Ascending aorta (tissue), 2 donors: ENCODE measurements at places on chromosomes 5 and 9. TPM values are rescaled to one million over a fixed set of nuclear protein-coding genes. Genes with fewer than 3 reads are reported as not detected.

DNA sequence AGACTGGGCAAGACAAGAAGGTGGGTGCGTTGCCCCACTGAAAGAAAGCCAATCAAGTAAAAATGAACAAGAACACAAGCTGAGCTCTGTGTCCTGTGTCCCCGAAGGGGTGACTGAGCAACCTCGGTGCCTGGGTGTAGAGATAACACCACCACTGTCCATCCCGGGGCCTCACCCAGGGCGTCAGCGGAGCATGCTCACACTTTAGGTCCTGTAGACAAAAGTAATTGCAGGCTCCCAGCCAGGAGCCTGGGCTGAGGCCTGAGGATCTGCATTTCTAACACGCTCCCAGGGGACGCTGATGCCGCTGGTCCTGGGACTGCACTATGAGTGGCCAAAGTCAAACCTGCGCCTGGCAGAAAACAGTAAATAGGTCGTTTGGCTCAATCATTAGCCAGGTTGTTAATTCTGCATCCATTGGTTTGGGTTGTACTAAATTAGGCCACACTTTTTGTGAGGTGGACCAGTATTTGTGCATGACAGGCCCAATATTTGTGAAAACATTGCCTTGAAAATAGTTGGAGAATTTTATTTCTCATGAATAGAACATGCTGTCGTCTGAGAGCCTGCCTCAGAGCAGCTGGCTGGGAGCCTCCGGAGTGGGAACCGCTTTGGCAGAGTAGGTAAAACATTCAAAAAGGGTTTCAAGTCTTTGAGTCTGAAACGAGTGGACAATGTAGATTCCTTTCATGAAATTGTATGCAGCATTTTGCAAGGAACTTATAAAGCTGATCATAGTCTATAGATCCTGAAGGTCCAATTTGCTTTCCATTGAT, 38.3 kb downstream of the ANKRD33B start:
- DNase-seq: no peak
- no peaks in the 10 kb centered on the region for H3K27me3 ChIP-seq
- H3K27ac ChIP-seq: peak overlapping the region; percentile 72
- no peaks in the 10 kb centered on the region for H3K36me3 ChIP-seq
- peaks cover 2% of the 10 kb centered on the region for H3K4me1 ChIP-seq

GRCh38 chr5:169296419-169297143, 4.4 kb downstream of the SLIT3 start:
- DNase-seq: no peak
- no peaks in the 10 kb centered on the region for H3K36me3 ChIP-seq
- no peak overlapping the region for H3K4me3 ChIP-seq
- no peaks in the 10 kb centered on the region for H3K4me1 ChIP-seq

DNA sequence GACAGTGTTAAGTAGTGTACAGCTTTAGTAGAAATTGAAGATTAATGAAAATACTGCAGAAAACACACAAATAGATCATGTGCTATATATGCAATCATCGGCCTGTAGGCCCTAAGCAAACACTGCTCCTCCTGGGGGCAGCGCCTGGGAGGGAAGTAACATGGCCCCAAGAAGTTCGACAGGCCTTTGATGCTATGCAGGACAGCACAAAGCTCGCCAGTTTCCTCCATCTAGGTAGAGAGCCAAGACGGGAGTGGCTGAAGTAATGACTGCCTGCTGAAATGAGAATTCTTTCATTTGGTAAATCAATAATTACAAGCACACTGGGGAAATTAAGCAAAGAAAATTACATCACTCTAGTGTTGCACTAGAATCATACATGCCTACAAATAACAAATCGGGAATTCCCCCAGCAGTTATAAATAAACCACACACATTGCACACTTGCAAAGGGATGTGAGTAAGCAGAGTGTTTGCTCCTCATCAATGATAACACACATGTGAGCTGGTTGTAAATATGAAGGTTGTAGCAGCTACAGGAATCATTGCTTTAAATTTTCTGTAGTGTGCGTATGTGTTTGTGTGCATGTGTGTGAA, 219.9 kb upstream of the NFIL3 start:
- no peak for DNase-seq
- no peaks in the 10 kb centered on the region for H3K27me3 ChIP-seq
- H3K27ac ChIP-seq: no peak overlapping the region
- H3K4me1 ChIP-seq: no peaks in the 10 kb centered on the region

- H3K4me3 ChIP-seq: no peak overlapping the region
- H3K4me1 ChIP-seq: no peaks in the 10 kb centered on the region
- no peaks in the 10 kb centered on the region for H3K27me3 ChIP-seq
- DNase-seq: no peak
- H3K36me3 ChIP-seq: no peaks in the 10 kb centered on the region
Measured at GRCh38 chr5:154118385-154118784, 72.1 kb upstream of the GALNT10 start.

DNA sequence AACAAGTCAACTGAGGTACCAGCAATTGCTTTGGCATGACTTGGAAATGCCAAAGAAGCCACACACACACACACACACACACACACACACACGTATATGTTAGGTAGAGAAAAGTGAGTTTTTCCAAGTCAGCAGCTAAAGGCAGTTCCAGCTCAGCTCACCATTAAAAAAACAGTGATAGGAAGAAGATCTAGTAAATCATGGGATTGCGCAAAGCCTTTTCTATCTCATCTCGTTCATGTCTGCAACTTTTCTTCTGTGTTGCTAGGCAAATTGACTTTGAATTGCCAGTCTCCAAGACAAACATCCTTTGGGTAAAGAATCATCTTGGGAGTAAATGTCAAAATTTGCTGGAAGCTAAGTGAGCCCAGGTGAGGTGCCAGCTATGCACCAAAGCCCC, 500.1 kb downstream of the ENC1 start:
- no peaks in the 10 kb centered on the region for H3K27me3 ChIP-seq
- DNase-seq: no peak
- H3K36me3 ChIP-seq: no peaks in the 10 kb centered on the region
- no peak overlapping the region for H3K4me3 ChIP-seq
- H3K27ac ChIP-seq: no peak overlapping the region

DNA sequence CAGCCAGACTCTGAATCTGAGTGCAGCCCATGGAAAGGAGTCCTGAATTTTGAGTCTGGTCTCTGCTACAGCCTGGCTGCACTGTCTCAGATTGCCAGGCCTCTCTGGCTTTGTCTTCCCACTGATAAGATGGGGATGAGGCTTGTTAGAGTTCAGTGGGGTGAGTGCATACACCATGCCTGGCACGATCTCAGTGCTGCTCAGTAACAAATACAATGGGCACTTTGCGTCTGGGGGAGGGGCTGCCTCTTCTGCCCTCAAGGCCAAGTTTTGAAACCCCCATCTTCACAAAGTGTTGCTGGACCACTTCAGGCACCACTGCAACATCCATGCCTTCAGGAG, 49.0 kb downstream of the PPARGC1B start:
- no peak overlapping the region for H3K4me3 ChIP-seq
- no peak for DNase-seq
- H3K4me1 ChIP-seq: no peaks in the 10 kb centered on the region
- no peak overlapping the region for H3K27ac ChIP-seq
- no peaks in the 10 kb centered on the region for H3K27me3 ChIP-seq

DNA sequence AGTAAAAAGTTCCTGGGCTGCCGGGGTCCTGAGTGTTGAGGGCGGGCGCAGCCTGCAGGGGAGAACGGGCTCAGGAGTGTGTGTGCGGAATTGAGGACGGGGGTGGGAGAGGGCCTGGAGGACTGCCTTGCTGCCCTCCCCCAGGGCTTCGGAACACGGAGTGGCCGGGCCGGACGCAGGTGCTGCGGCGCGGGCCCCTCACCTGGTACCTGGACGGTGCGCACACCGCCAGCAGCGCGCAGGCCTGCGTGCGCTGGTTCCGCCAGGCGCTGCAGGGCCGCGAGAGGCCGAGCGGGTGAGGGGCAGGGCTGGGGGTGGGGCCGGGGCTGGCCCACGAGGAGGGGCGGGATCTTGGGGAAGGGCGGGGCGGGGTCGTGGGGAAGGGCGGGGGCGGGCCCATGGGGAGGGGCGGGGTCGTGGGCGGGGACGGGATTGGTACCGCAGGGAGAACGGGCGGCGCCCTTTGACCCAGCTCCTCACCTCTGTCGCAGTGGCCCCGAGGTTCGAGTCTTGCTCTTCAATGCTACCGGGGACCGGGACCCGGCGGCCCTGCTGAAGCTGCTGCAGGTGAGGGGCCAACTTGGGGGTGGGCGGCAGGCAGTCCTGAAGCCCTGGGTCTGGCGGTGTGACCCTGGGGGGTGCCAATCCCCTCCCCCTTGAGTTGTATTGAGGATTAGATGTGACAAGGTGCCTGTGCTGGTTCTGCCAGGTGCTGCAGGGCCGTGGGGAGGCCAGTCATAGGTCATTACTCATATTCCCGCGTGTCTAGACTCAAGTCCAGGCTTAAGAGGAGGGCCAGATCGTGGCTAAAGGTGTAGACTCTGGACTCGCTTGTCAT, 7.1 kb downstream of the FPGS start:
- no peak for DNase-seq
- no peak overlapping the region for H3K4me3 ChIP-seq
- peaks cover 4% of the 10 kb centered on the region for H3K4me1 ChIP-seq
- peaks cover 53% of the 10 kb centered on the region for H3K36me3 ChIP-seq
- H3K27ac ChIP-seq: peak overlapping the region; percentile 41

SLC45A2 gene
- total RNA-seq: not detected

SCAI gene
- total RNA-seq: 2.4 TPM

CD14 gene
- 122 TPM for total RNA-seq
